ENCODE measurements at places on chromosomes 1 and 21.

GRCh38 chr1:56803561-56804156 is 15.5 kb downstream of the FYB2 start:
- no peak for DNase-seq

GRCh38 chr1:192513697-192514096 is 61.9 kb upstream of the RGS1 start:
- no peak for DNase-seq

DNA sequence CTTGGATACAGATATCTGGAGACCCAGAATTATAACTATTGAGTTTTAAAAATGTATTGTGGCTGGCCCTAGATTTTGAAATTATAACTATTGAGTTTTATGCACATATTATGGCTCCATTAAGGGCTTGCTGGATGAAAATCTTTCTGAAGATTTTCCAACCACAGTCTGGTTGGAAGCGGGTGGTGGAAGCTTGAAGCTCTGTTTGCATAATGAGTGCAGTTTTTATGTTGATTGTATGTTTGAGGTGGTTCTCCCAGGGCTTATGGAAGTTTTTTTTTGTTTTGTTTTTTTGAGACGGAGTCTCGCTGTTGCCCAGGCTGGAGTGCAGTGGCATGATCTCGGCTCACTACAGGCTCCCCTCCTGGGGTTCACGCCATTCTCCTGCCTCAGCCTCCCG is 10.1 kb upstream of the CTPS1 start:
- DNase-seq, result no peak

GRCh38 chr1:6257541-6258069 is 3.3 kb downstream of the GPR153 start:
- no peak for DNase-seq

DNA sequence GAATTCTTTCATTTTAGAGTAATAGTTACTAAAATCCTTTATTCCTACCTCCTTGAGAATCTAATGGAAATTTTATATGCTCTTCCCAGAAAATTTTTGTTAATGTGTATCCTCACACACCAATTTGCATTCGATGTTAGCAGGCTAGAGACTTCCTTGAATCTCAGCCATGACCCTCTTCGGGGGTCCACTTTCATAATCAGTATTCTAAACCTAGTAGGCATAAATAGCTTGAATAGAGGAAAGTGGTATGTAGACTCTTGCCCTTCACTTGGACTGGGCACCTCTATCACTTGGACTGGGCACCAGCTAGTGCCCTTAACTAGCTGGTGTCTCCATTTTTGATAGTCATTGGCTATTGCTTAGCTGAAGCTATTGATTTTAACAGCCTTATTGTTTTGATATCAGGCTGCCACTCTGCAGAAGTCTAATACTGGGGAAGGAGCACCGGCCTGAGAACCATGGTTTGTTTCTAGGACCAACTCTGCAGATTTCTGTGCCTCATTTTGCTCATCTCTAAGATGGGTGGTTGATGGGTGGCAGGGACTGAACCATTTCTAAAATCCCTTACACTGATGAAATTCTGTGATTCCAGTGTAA is 42.8 kb downstream of the MRPL39 start:
- no peak for DNase-seq

GRCh38 chr1:66271904-66272254 is 262.1 kb upstream of the SGIP1 start:
- DNase-seq, result peak; percentile 79

GRCh38 chr1:203505526-203506204 is 11.7 kb downstream of the OPTC start:
- no peak for DNase-seq

DNA sequence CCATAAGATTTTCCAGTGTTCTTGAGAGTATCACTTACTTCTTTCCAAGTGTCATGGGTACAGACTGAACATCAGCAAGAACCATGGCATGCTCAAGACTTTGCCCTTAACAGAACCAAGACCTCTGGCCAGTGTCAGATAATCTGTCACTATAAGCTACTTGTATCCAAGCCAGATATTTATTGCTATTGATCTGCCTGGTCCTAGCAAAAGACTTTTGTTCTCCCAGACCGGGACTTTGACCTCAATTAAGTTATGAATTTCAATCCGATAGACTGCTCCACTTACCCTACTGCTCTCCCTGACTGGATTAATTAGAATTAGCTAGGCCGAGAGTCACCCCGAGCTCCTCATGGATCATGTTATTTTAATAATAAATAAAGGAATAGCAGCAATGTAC is 129.6 kb downstream of the ACBD6 start:
- no peak for DNase-seq

GRCh38 chr1:26234644-26235370 is 807 bp downstream of the CEP85 start:
- DNase-seq, result peak; percentile 9

- DNase-seq, result no peak
Measured at GRCh38 chr1:27507960-27508665, 18.1 kb upstream of the WASF2 start.

DNA sequence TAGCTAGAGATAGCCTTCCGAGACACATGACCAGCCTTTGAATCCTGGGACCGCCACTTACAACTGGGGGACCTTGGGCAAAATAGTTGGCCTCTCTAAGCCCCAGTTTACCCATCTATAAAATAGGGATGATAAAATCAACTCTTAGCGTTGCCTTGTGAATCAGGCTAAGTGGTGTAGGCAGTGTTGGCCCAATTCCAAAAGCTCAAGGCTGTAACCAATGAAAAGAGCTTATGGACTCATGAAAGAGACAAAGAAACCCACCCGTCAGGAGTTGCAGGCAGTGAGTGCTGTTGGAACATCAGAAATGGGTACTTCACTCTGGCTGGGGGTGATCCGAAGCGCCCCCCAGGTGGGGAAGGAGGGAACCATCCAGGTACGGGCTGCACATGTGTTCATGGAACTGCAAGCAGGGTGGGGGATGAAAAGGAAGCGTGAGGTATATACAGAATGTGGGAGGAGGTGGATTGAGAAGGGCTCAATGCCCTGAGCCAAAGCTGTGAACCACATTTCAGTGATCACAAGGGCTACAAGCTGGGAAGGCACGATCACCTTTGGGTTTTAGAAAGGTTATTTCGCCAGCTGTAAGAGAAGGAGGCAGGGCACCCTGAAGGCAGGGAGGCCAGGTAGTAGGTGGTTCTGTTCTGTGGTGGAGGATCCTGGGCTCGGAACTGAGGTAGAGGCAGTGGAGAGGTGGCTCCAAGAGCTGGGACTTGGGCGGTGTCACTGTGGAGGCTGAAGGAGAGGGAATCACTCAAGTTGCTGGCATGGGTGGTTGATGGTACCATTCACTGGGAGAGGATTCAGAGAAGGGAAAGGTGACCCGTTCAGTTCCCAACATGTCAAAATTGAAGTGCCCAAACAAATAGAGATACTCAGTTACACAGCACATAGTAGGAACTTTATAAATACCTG is 11.4 kb upstream of the KIAA1614 start:
- DNase-seq, result no peak
